ENCODE measurements at places on chromosomes 1 and 21.

DNA sequence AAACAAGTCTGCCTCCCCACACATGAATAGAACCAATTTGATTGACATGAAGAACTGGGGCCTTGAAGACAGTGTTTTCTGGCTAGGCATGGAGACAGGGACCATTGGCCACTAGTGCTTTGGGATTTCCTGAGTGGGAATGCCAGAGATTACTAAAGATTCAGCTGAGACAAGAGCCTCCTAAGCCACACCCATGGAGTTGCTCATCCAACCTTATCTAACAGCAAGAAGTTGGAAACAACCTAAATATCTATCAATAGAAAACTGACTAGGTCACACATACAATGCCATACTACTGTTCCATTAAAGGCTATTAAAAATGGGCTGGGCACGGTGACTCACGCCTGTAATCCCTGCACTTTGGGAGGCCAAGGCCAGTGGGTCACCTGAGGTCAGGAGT, 184.1 kb downstream of the ZBTB18 start:
- no peak for DNase-seq

GRCh38 chr1:11600836-11601235, 53.4 kb downstream of the FBXO2 start:
- DNase-seq = no peak

GRCh38 chr1:154577346-154578057, 9.9 kb downstream of the CHRNB2 start:
- no peak for DNase-seq

DNA sequence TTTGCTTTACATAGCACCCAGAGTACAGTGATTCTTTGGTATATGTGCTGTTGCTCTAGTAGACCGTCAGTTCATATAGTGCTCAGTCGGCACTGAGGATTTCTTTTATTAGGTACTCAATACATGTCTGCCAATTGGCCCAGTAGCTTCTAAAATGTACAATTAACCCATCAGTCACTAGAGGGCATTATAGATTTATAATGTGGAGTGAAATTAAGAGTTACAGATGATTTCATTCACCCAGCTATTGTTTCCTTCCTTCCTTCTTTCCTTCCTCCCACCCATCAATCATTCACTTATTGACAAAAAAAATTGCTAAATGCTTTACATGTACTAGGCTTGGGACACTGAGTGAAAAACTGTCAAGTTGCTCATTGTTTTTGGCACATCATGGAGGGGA, 263.6 kb upstream of the USP24 start:
- peak; percentile 47 for DNase-seq

DNA sequence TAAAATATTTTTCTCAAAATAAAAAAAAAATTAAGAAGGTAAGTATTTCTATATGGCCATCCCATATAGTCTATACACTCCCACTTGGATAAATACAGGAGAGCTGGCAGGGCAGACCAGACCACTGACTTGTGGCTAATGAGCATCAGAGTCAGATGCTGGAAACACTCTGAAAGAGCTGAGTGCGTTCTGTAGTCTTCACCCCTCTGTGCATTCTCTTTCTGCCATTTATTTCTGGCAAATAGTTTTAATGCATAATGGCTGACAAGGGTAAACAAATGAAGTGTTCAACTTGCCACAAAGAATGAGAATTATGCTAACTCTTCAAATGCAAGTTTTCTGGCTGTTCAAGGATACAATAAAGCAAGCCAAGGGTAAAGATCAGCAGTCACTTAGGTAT, 191.7 kb downstream of the TTLL7 start:
- DNase-seq = no peak

DNA sequence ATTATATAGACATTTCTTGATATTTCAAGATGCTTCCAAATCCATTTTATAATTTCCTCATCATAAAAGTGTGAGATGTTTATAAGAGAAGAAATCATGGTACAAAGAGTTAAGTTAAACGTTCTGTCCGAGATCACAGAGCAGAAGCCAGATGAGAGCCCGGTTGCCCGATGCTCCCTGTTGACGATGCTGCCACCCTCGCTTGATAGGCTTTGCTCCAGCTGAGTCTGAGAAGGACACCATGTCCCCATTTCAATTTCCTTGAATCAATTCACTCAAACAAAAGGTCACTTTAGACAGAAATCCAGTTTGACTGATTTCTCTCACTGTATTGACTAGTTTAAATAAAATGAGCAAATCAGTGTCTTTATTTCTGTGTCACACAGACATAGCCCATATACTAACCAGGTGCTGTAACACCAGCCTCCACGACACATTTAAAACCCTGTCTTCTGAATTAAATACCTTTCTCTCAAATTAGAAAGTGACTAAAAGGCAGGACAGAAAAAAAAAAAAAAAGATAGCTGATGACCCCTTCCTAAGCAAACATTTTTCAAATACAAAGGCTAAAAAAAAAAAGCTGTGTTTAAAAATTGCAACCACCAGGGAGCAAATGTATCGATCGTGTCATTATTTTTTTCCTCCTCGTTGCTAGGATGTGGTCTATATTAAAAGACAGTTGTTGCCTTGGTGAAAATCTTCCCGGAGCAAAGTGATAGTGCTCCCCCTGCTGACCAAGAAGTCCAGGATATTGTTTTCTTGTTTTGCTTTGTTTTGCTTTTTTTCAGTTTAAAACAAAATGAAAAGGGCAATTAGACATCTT, 35.2 kb downstream of the DNASE2B start:
- peak; percentile 53 for DNase-seq

GRCh38 chr1:18769140-18769539, 90.3 kb downstream of the TAS1R2 start:
- no peak for DNase-seq

DNA sequence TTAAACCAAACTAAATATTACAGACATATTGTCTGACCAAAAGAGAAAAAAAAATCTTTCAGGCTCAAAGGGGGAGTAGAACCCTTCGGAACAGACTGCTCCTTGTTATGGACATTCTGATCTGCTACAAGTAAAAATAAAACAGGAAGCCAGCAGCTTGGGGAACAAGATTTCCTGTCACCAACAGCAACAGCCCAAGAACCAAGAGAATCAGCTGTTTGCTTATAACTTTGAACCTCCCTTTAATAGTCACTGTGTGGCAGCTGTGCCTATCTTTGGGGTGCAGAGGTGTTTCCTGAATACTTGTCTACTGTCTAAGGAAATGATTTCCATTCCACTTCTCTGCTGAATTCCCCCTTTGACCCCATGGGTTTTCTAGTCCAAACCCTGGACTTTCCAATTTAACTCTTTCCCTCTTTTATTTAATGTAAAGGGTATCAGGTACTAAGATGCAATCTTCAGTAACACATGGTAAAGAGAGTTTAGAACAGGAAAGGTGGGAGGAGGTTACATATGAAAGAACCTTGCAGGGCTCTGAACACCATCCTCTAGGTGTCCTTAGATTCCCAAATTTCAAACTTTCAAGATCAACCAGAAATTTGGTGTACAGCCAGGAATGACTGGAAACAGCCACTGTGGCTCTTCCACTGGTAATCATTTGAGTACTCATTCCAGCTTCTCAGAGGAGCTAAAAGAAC, 38.6 kb downstream of the GPR3 start:
- DNase-seq = no peak

DNA sequence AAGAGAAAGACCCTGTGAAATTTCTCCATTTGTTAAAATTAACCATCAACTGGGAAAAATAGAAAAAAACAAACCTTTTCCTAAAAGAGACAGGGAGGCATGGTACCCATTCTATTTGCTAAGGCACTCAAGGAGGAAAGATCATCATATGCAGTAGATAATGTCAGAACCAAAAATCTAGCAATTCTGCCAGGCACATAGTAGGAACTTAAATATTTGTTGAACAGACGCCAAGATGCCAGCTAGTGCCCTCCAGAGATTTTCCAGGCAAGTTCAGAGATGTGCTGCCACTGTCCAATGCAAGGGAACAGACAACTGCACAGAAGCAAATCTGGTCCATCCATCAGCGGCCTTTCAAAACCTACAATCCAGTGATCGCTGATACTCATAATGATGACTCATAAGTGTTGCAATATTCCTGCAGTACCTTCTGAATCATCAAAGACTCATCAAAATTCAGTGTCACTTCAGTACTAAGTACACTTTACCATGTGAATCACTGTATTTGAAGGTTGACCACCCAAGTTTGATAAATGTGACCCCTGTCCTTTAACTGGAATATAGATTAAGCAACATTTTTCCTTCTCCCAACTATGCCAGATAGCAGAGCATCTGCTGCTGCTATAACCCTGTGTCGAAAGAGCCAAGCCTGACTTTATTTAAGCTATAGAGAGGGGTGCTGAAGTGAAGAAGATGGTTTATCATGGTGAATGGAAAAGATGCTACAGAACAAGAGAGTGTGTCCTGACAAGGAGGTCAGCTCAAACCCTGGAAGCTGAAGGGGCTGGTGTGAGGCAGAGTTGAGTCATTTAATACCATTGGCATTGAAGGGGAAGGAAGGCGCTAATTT, 99.1 kb downstream of the MT1HL1 start:
- no peak for DNase-seq

DNA sequence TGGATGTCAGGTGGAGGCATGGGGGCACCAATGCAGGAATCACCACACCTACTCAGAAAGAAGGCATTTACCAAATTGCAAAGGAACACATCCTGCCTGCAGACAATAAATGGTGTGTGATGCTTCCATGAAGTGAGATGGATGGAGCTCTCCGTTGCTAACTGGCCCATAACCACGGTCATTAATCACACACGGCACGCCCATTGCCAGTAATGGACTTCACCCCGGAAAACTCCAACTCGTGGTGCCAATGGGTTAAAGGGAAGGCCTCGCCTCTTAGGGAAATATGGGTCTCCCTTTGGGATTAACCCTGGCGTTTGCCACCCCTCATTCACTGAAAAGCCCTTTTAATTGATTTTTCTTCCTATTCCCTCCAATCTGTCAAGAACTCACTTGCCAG, 443.1 kb upstream of the DAB1 start:
- no peak for DNase-seq

DNA sequence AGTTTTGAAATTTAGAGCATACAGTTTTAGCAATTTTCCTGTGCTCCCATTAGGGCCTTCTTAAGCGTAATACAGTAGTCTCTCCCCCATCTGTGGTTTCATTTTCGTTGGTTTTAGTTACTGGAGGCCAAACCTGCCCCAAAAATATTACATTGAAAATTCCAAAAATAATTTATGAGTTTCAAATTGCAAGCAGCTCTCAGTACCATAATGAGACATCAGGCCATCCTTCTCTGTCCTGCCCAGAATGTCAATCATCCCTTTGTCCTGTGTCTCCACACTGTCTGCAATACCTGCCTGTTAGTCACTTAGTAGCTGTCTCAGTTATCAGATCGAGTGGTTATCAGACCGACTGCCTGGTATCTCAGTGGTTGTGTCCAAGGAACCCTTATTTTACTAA, 45.4 kb downstream of the ADSS2 start:
- no peak for DNase-seq

GRCh38 chr1:52057255-52057654, 1.2 kb downstream of the BTF3L4 start:
- no peak for DNase-seq

DNA sequence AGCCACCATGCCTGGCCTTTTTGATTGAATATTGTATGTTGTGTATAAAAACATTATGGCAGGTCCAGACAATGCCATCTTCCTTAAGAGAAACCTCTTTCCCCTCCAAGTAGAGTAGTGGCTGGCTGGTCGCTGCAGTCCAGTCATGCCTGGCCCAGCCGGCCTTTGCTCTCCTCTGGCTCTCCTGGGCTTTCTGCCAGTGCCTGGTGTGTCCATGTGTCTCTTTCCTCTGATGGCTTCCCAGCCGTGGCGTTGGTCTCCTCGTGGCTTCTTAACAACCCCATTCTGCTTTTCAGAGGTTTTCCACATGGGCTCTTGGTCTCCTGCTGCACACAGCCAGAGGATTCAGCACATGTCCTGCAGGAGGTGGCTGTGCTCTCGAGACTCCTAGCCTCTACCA, 58.7 kb downstream of the DIP2A start:
- DNase-seq = no peak

DNA sequence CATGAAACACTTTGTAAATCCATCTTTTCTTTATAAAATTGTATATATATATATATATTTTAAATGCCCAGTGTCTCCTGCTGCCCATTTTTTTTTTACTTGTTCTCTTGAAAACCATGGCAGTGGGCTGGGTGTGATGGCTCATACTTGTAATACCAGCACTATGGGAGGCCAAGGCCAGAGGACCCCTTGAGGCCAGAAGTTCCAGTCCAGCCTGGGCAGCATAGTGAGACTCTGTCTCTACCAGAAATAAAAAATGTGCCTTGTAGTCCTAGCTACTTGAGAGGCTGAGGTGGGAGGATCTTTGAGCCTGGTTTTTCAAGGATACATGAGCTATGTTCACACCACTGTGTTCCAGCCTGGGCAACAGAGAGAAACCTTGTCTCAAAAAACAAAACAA, 62.2 kb downstream of the HS2ST1 start:
- DNase-seq = no peak

DNA sequence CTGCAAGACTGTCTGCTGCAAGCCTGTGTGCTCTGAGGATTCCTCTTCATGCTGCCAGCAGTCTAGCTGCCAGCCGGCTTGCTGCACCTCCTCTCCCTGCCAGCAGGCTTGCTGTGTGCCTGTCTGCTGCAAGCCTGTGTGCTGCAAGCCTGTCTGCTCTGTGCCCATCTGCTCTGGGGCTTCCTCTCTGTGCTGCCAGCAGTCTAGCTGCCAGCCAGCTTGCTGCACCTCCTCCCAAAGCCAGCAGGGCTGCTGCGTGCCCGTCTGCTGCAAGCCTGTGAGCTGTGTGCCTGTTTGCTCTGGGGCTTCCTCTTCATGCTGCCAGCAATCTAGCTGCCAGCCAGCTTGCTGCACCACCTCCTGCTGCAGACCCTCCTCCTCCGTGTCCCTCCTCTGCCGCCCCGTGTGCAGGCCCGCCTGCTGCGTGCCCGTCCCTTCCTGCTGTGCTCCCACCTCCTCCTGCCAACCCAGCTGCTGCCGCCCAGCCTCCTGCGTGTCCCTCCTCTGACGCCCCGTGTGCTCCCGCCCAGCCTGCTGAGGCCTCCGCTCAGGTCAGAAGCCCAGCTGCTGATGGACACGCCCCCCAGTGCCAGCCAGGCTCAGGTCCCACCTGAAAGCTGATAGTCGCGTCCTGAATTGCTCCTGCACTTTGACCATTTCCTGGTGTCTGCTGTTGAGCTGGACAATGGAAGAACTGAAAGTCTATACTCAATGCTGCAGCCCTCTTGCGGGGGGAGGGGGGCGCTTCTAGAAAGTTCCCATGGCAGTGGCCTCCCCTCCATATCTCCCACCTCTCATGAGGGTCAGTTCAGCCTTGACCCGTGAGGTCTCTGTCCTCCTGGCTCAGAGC, 1.2 kb downstream of the KRTAP10-4 start:
- no peak for DNase-seq

DNA sequence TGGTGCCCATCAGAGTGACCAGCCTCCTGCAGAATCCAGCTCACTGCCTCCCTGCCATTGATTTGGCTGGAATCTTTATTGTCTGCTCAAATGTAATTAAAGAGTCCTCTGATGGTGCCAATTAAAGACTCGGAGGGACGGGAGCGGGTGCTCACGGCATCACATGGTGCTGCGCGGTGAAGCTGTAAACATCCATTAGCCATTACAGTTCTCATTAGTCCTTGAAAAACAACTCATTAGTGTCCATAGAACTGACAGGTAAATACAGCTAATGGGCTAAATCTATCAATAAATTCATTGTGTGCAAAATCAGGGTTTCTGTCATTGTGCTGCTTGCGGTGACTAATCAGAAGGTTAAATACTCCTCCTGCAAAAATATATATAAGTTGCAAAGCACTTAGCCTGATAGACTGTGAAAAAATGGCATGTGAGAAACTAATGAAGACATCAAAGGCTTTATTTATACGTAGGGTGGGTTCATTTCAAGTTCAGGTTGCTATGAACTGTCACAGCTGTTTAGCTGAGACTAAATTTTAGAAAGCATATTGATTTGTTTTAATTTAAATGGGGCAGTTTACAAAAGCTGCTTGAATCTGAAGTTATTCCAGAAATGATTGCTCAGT, 289.8 kb upstream of the POU3F1 start:
- no peak for DNase-seq

- DNase-seq = no peak
Observed at GRCh38 chr1:119714583-119714982, 2.8 kb downstream of the PHGDH start.

Measured in D341Med (cell line).